ENCODE measurements at places on chromosomes 16 and 17. TPM values are rescaled to one million over a fixed set of nuclear protein-coding genes. Genes with fewer than 3 reads are reported as not detected.

CCDC78 gene
- total RNA-seq: 18.9 TPM

NPIPB6 gene
- 3.1 TPM for total RNA-seq

STX1B gene
- 51.6 TPM for total RNA-seq

GRCh38 chr17:48471817-48472410 lies 41.9 kb upstream of the SKAP1 start:
- DNase-seq: no peak

- DNase-seq: no peak
Observed at GRCh38 chr16:85991425-85991824, 92.5 kb downstream of the IRF8 start.

- no peak for DNase-seq
Observed at GRCh38 chr16:12682432-12683165, 121.1 kb downstream of the CPPED1 start.

DNA sequence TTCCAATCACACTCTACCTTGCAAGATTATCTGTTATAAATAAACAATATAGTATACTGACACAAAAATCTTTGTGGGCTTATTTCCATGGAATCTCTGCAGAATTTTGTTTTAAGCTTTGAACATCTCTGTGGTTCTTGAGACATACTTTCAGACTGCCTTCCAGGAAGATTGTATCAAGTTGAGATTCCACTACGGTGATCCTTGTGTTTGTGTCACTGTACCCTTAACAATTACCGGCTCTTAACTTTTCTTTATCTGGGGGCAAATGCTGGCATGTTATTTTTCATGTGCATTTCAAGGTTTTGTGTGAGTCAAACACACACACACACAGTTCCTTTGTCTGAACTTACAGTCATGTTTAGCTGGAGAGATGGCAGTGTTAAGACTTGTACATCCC lies 472.7 kb upstream of the HSBP1 start:
- no peak for DNase-seq

GRCh38 chr17:44960691-44961090 lies 7.4 kb downstream of the C1QL1 start:
- no peak for DNase-seq

GRCh38 chr16:19524356-19524615 lies 544 bp downstream of the CCP110 start:
- no peak for DNase-seq

DNA sequence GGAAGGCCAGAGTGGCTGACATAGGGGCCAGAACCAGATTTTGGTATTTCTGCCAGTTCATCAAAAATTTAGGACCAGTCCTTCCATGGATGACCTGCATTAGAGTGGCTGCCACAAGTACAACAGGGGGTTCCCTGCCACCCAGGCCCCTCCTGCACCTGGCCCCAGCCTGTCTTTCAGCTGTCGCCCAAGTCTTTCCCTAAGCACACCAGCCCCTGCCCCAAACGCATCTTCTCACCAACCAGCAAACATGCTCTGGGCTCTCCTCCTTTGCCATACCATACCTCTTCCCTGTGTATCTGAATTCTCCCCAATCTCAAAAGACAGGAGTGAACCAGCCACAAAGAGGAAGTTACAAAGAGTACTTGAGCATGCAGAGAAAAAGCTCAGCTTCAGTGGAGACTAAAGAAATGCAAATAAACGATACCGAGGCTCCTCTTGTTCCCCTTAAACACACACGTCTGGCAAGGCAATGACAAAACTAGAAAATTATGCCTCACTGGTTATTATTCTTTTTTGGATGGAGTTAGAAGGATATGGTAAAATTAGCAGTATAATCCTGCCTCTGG lies 130.6 kb downstream of the DYNLRB2 start:
- no peak for DNase-seq

DNA sequence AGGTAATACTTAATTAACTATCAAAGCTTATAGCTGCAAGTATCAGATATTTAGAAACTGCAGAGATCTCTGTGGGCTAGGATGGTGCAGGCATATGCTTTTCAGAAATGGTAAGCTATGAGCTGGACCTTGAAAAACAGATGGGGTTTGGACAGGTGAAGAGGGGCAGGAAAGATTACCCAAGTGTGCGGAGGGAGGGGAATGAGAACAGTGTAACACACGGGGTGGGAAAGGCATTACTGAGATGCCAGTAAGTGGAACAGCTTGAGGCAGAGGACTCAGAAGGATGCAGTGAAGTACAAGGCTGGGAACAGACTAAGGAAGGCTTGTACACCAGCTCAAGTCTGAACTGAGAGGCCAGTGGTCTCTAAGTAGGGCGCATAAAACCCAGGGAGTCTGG lies 22.1 kb upstream of the EVPL start:
- no peak for DNase-seq
